ENCODE measurements at places on chromosomes 5 and 9.

- DNase-seq: no peak
These were observed 3.4 kb upstream of the RXRA start for GRCh38 chr9:134322781-134323241.

DNA sequence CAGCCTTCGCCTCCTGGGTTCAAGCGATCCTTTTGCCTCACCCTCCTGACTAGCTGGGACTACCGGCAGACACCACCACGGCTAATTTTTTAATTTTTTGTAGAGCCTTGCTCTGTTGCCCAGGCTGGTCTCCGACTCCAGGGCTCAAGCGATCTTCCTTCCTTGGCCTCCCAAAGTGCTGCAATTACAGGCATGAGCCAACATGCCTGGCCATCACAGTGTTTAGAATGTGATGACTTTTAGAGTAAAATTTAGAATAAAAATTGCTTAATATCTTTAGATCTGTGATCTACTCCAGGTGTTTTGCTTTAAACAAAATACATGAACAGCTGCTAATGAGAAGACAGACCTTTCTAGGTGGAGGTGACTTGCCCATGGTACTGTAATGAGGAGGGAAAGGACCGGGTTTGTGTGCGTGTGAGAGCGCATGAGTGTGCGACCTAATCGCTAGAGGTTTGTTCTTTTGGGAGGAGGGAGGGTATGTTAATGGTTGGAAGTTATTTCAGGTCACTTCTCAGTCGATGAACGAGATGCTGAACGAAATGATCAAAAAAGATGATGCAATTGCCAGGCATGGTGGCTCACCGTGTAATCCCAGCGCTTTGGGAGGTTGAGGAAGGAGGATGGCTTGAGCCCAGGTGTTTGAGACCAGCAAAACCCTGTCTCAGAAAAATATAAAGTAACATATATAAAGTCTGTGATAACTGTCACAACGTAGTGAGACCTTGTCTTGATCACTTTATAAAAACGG, 2.0 kb downstream of the CNOT6 start:
- DNase-seq: no peak

- DNase-seq: no peak
These were observed 57.3 kb downstream of the CTSL start for GRCh38 chr9:87783180-87783579.

- no peak for DNase-seq
These were observed 3.0 kb downstream of the FAM78A start for GRCh38 chr9:131273146-131273855.

- DNase-seq: peak; percentile 11
These were observed 54.0 kb downstream of the NSUN2 start for GRCh38 chr5:6578676-6579343.

GRCh38 chr9:70291446-70291845, 32.7 kb downstream of the SMC5 start:
- no peak for DNase-seq

DNA sequence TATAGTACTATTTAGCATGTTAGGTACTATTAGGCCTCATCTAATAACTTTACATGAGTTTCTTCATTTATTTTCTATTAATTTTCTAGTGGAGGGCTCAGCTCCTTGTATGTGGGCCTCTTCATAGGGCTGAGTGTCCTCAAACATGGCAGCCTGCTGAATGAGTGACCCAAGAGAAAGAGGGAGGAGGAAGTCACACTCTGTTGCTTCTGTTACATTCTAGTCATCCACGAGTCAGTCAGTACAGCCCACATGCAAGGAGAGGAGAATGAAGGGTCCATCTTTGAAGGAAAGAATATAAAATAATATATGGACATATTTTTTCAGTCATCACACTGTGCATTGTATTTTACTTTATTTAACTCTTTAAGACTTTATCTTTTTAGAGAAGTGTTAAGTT, 66.6 kb upstream of the NR3C1 start:
- peak; percentile 87 for DNase-seq

DNA sequence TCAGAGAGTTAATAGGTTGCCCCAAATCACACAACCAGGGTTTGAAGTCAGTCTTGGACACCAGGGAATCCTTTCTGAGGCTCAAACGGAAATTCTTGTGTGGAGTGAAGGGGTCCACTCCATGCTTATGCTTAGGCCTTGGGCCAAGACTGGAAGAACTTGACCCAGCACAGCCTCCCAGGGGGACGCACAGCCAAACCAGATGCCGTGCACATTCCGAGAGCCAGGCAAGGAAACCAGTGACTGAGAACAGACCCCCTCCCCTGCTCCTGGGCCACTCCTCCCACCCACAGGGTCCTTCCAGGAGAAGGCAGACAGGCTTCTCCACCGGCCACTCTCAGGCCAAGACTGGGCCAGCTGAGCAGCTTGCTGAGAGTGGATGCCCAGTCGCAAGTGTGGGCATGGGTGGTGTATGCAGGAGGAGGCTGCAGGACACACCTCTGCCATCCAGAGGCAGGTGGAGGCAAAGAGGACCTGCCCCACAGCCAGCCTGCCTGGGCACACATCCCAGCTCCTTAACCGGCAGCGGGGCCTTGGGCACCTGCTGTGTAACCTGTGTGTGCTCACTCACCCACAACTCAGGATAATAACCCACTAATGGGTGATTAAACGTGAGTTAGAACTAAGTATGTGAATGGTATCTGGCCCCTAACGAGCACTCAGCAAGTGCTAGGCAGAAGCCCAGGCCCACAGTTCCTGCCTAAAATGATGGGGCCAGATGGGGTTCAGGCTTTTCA, 38.0 kb downstream of the NIPAL4 start:
- no peak for DNase-seq
